Myocyte (in vitro differentiated cells): ENCODE measurements at places on chromosomes 16 and 17. TPM values are rescaled to one million over a fixed set of nuclear protein-coding genes. Genes with fewer than 3 reads are reported as not detected.

- DNase-seq, result no peak
Measured at GRCh38 chr17:65914784-65915342, 277.1 kb downstream of the CEP112 start.

DNA sequence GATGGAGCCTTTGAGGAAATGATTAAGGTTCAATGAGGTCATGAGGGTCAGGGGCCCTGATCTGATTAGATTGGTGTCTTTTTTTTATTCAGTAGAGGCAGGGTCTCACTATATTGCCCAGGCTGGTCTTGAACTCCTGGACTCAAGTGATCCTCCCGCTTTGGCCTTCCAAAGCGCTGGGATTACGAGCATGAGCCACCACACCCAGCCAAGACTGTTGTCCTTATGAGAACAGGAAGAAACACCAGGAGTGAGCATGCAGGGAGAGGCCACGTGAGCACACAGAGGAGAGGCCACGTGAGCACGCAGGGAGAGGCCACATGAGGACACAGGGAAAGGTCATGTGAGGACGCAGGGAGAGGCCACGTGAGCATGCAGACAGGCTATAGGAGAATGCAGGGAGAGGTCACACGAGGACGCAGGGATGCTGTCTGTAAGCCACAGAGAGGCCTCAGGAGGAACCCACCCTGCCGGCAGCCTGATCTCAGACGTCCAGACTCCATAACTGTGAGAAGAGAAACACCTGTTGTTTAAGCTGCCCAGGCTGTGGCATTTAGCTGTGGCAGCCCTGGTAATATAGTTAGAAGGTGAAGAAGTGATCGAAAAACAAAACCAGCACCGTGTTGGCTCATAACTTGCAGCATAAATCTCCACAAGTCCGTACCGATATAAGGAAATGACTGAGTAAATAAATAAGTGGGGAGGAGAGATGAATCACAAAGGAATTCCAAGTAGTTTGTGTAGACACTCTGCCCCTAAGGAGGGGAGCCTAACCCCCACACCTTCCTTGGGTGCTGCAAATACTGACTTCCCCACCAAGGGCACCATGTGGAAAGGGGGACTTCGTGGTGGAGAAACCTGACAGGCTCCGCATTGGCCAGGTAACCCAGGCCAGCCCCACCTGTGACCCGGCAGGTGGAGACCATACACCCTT, 14.6 kb upstream of the CSNK1D start:
- DNase-seq, result peak; percentile 97

DNA sequence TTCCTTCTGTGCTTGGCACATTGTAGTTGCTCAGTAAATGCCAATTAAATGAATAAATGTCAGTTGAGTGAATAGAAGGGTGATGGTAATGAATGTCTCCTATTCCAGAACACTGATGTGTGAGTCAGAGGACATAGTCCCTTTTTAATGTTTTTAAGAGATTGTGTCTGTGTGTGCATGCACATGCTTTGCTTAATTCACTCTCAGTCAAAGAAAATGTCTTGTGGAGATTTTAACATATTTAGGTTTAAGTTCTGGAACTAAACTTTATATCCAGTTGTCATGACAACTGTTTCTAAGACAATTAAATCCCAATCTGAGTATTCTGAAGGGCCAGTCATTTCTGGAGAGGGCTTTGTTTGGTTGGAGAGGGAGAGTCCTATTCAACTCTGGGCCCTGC, 255.3 kb upstream of the CDH11 start:
- no peak for DNase-seq

Gene PRAC2
- not detected in 2 replicates for total RNA-seq

Gene CBFA2T3
- 0.72 and 1.7 TPM in 2 replicates for total RNA-seq
